ENCODE measurements at places on chromosomes 5 and 9.

- DNase-seq: no peak
These were observed 7.6 kb downstream of the MAN2A1 start for GRCh38 chr5:109697339-109697738.

DNA sequence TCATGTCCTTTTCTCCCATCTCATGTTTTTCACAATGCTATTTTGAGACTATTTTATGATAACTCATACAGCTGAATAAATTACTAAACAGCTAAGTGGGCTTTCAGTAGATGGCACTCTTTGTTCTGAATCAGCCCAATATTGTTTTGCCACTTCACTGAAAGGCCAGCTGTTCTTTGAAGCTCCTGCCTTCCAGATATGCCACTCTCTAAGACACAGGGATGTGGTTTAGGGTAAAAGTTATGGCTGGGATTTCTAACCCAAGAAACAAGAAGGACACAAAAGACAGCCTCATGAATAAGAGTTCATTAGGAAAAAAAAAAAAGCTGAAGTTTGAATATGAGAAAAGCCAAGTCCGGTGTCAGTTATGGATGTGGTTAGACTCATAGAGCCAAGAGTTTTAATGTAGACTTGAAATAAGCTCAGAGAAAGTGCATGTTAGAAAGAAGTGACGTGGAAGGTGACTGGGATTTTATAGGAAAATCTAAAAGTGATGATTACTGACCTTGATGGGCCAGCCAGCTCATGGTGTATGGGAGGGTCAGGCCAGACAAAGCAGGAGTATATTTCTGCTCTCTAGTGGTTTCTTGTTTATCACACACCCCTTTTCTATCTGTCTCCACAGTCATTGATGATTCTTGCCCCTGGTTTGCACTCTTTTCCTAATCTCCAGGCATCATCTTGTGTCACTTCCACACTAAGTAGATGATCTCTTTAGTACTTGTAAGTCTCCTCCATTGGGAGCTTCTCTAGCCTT lies 488.5 kb downstream of the NR2F1-AS1 start:
- no peak for DNase-seq

- no peak for DNase-seq
These were observed 59.6 kb downstream of the GCNT4 start for GRCh38 chr5:74992791-74993190.

DNA sequence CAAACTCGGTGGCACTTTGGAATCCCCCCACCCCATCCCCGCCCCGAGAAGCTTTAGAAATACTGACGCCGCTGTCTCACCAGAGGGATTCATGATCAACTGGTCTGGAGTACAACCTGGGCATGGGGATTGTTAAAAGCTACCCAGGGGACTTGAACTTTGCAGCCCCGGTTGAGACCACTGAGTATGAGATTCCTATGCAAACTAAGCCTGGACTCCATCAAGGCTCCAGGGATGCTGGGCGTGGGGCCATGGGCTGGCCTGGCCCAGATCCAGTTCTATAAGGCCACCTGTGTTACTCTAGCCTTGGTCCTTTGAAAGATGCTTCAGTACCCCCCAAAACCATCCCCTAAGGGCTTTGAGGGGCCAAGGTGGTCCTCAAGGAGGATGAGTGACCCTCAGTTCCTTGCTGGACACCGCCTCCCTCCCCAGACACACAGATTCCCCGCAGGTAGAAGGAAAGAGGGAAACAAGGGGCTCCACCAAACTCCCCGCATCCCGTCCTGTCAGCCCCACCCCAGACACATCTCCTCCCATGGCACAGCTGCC lies 68.5 kb downstream of the MRPL36 start:
- DNase-seq: no peak

- no peak for DNase-seq
These were observed 53.2 kb downstream of the MEF2C start for GRCh38 chr5:88829775-88830174.

- no peak for DNase-seq
These were observed 201.6 kb downstream of the GOLPH3 start for GRCh38 chr5:31972558-31972957.

DNA sequence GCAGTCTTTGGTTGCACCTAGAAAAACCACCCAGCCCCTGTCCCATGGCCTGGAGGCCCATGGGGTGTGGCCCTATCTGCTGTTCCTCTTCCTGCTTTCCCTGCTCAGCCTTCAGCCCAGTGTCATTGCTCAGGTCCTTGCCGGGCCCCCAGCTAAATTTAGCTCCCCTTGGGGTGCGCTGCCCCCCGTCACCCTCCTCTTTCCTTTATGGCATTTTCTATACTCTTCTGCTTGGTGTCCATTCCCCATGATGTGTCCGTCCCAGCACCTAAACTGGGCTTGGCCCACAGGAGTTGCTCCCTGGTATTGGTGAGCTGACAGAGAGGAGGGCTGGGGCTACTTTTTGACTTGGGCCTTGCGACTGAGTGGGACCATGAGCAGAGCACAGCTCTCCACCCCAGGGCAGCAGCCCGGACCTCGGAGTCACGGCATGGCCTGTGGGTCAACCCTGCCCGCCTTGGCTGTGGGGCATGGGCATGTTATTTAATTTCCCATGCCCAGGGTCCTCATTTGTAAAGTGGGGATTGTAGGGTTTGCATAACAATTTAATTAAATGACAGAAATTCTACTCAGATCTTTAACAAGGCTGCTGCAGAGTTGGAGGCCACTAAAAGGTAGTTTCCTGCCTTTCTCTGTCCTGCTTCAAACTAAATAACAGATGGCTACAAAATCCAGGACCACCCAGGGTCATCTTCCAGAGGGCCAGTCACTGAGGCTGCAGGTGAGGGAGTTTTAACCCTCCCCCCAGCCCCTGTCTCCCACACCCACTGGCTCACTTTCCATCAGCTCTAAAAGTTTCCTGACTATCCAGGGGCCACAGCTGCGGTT lies 98.2 kb downstream of the DAP start:
- DNase-seq: no peak

DNA sequence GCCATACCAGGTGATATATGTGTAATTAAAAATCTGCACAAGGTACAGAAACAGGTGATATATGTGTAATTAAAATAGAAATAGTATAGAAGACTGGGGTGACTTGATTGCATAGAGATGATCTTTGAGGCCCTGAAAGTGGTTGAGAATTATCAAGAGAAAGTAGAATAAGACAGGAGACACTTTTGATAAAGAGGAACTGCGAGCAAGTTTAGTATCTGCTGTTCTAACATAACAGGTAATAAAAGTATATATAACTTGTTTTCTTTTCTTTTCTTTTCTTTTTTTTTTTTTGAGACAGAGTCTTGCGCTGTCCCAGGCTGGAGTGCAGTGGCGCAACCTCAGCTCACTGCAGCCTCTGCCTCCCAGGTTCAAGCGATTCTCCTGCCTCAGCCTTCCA lies 5.4 kb downstream of the SNX2 start:
- DNase-seq: no peak

DNA sequence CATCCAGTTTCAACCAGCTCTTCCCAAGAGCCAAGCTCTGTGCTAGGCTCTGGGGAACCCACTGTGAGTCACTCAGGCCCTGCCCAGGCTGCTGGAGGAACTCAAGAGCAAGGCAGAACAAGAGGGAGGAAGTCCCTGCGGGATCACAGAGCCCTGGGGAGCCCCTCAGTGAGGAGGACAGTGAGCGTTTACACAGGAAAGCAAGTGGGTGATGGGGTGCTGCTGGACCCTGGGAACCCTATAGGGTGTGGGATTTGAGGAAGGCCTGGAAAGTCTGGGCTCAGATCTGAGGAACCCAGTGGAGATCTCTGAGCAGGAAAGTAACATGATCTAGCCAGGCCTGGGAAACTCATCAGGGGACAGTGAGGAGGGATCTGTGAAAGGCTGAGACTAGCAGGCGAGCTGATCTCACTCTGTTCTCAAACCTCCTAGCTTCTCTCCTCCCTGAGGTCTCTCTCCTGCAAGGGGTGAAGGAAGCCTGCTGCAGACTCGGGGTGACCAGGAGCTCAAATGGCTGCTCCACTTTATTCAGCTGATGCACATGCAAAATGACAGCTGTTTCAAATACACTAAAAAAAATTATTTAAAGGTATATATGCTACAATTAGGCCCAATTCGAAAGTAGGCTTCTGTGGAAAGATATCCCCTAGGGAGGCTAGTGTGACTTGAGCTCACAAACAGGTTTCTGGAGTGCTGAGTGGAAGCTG lies 70.0 kb downstream of the SHB start:
- no peak for DNase-seq

GRCh38 chr5:99379187-99379586 lies 450.4 kb upstream of the CHD1 start:
- no peak for DNase-seq

GRCh38 chr5:30698217-30698616 lies 495.3 kb upstream of the CDH6 start:
- no peak for DNase-seq

DNA sequence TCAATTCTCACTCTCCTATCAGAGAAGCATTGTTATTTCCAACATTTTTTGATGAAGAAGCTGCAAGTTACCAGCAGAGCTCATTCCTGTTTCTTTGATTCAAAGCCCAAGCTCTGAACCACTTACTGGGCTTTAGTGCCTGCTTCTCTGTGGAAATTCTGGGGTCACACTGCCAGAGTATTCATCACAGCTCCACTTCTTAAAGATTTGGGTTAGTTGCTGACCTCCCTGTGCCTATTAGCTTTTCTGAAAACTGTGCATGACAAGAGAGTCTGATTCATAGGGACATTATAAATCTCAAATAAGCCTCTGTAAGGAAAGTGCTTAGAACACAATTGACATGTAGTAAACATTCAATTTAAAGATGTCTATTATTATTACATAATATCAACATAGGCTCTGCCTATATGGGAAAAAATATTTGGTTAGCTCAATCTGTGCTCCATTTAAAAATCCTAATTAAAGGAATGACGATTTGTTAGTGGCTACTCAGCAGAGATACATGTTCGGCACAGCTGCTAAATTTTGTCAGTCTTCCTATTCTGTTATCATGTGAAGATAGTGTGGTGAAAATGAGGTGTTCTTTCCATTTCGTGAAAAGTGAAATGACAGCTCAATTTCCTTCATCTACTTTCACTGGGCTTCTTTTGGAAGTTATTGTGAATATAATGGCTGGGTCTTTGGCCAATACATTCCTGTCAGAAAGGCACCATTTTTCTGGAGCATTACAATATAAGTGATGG lies 293.0 kb downstream of the KCTD16 start:
- DNase-seq: no peak

DNA sequence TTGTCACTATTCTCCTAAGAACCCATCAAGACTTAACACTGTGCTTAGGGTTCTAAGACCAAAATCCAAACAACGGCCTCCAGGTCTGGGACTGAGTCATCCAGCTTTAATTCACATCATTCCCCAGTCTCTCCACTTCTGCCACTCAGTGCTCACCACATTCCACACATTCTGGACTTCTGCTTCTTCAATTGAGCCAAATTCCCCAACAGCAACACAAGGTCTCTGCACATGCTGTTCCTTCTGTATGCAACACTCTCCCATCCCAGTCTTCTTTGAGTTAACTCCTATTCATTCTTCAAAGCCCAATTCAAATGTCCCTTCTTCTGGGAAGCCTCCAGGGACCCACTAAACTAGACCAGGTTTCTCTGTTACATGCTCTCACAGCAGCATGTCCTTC lies 97.8 kb downstream of the GPR21 start:
- DNase-seq: no peak

DNA sequence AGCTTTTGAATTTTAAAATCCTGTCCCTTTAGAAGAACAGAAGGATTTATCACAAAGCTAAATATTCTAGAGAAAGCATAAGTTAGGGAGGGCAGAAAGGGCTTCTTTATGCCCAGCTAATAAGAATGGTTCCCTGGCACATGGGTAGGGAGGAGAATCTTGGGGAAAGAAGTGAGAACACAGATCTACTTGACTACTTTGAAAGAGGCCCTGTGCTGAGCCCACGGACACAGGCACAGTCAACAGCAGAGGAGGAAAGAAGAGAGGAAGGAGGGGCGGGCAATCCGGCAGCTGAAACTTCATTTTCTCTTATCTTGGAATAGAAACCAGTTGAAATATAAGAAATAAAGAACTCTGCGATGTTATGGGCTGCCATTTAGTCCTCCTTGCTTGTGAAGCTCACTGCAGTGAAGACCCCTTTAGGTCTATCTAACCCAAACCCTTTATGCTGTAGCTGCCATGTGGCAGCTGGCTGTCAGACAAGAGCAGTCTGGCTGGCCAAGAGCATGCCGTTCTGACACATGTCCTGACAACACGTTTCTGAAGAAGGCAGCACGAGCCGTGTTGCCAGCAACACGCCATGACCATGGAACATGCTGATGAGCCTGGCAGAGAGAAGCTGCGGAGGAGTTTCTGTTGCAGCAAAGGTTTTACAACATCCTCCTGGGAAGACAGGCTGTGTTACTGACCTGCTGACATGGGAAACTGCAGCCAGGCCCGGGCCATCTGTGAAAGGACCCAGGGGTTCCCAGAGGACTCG lies 34.2 kb downstream of the ABLIM3 start:
- DNase-seq: no peak

DNA sequence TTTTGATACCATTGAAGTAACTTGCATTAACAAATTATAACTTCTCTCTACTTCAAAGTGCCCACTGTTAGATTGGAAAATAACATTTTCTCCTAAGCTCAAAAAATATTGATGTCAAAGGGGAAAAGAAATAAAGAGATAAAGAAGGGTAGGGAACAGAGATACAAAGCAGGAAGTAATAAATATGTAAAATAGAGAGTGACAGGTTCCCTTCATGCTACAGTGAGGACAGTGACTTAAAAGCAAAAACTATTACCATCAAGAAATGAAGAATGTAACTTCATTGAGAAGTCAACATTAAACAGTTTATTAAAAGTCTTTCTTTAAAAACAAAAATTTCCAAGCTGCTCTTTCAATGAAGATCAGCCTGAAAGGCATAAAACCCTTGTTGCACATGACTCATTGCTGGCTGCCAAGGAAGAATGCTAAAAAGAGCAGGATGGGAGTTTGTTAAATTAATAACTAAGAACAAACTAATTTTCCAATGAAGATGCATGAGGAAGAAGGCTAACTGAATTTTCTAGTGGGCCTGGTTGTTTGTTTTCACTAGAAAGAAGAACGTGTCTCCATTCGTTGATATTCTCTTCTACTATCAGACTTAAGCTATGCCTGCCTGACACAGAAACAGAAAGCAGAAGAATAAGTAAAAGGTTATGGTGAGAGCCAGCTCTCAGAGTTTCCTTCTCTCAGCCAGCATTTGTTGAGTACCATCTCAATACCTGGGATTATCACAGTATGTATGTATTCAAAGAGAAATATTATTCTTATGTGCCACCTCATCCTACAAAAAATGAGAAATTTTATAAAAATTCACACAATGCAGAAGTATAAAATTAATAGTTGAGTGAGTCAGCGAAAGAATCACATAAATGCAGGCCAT lies 197.8 kb upstream of the NREP start:
- no peak for DNase-seq

DNA sequence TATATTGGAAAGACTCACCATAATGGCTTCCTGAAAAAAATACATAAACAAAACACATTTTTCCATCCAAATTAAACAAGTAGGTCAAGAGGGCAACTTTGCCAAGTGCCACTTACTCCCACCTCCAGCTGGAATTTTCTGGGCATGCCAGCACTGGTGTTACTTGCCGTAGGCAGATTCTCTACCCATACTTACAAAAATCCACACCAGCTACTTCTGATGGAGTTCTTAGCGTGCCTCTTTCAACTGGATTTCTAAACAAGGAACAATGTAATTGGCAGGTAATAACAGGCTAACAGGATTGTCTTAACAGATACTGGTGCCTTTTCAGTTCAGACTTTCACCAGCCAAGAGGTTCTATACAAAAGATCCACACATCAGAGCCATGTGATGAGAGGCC lies 301.4 kb downstream of the MLLT3 start:
- DNase-seq: no peak

Data from NCI-H2081 (cell line).